ENCODE measurements at places on chromosomes 3 and 15.
A peak's percentile ranks its signal among the peaks of the same experiment; 100 is the strongest.

- DNase-seq = no peak
Measured at GRCh38 chr3:121803771-121804320, 31.0 kb downstream of the IQCB1 start.

DNA sequence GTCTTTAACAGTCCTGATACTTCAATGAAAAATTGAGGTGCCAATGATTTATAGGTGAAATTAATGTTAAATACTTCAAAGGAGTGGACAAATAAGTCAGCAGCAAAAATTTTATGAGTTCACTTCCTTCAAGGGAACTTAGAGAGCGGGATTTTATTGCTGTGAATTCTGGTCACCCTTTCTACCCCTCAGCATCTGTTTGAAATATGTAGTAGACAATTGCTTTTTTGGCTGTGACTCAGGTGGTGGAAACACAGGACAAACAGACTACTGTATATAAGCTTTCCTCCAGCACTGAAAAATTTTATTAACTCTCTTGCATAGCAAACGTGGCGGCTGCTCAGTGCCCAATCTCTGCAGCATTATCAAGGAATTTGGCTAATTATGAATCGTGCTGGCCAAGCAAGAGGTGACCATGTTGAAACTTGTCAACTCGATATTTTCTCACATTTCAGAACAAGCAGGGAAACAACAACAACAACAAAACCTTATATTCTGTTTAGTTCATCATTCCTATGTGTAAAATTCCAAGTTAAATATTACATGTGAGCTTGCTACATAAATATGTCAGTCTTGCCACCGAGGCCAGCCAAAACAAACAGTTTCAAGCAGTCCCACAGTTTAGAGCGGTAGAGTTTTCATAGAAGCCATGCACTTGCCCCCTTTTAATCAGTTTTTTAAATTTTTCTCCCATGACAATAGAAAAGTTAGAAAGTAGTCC is 420.2 kb downstream of the FOXP1 start:
- no peak for DNase-seq

DNA sequence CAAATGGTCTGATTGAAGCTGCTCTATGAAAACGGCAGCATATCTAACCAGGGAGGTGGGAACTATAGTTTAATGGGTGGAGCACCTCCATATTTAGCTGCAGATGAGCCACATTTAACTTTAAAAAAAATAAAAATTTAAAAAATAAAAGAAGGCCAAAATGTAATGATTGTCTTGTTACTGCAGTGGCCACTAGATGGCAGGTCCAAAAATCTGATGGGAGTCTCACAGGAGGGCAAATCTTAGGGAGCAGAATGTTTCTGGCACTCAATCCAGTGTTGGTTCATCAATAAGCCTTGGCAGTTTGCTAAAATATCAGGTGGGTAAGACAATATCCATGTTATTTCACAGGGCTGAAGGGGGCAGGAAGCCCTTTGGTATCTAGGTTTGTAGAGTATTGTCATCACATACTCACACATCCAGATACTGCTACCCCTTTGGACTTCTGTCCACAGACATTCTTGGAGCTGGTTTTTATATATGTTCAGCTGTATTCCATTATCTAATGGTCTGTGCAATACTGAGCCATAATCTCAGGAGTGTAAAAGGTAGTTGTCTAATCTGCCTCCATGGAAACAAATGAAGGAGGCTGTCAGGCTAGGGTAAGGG is 233.3 kb downstream of the TIGIT start:
- no peak for DNase-seq

DNA sequence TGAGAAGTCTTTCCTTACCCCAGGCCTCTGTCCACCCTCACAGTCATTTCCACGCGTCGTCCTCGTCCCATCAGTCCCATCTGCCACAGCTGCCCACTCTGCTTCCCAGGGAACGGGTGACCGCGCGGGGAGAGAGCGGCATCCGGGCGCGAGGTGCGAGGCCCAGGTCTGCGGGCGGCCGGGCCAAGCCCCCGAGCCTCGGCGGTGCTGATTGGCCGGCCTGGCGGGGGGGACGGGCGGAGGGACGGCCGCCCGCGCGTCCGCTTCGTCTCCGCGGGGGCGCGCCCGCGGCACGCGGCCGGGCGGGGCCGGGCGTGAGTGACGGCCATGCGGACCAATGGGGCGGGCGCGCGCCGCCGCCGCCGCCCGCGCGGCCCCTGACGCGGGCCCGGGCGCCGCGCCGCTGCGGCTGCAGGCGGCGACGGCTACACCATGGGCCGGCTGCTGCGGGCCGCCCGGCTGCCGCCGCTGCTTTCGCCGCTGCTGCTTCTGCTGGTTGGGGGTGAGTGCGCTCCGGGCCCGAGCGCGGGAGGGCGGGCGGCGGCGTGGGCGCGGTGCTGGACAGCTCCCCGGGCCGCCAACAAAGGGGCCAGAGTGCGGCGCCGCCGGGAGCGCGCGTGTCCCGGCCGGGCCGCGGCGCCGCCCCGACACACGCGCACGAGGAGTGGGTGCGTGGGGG is at the start of gene PODXL2:
Gene PODXL2, plus strand, starts transcription at position 398 of the 679 bp plus-strand sequence. Its CDS starts 35 bp downstream, at position 433.
- DNase-seq = peak; percentile 58

DNA sequence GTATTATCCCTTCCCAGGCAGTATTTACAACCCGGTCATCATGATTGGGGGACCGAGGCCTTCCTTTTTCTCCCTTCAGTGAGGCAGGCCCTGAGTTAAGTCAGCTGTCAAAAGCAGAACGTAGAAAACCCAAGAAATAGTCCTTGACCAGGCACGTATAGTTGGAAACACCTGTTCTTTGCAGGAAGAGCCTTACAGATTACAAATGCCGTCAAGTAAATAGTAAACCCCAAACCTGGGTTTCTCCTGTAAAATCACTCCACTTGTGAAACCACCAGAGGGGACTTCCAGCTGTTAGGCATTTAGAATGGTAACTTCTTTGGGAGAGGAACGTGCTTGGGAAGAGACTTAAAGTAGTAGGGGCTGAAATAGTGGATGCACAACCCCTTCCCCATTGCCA is 1.0 kb upstream of the BTBD1 start:
- no peak for DNase-seq

DNA sequence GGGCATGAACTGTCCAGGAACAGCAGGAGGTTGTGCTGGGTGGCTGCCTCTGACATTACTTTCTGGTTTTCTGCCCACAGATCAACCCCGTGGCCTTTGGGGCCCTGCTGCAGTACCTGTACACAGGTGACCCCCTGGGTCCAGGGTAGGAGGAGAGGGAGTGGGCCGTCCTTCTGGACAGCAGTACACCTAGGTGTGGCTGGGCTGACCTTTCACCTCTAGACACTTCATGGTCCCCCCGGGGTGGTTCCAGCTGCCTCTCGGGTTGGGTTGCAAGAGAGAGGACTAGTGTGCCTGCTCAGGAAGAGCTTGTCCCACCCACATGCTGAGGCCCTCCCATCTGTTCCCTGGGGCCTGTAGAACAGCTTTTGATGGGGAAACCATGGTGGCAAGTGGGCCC is 3.7 kb downstream of the ABTB1 start:
- DNase-seq = no peak

DNA sequence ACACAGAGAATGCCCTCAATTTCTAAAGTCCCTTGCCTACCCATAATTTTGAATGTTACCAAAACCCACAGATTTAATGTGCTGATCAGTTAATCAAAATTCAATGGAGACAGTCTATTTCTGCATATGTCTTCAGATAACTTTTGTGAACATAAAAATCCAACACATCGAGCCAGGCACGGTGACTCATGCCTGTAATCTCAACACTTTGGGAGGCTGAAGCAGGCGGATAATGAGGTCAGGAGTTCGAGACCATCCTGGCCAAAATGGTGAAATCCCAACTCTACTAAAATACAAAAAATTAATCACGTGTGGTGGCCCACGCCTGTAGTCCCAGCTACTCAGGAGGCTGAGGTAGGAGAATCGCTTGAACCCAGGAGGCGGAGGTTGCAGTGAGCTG is 49.3 kb downstream of the PEAK1 start:
- no peak for DNase-seq

DNA sequence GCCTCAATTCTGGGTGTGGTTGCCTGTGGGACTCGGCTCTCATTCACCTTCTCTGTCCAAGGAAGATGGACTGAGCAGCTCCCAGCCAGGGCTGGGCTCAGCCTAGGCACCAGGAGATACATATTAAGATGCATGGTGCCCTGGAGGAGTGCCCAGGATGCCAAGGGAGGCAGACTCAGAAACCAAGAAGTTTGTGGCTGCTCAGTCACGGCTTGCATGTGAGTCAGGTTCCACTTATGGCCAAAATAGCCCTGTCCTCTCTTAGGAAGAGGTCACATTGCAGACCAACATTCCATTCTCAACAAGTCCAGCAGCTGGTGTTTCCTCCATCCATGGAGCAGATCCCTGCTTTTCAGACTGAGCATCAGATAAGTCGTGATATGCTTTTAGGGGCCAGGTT is 21.8 kb downstream of the CDCP1 start:
- DNase-seq = no peak

- no peak for DNase-seq
Measured at GRCh38 chr3:25540273-25540672, 112.2 kb downstream of the RARB start.

- no peak for DNase-seq
Measured at GRCh38 chr15:48845123-48845522, 32.8 kb upstream of the EID1 start.

GRCh38 chr3:150184426-150185071 is 213.9 kb upstream of the PFN2 start:
- no peak for DNase-seq

DNA sequence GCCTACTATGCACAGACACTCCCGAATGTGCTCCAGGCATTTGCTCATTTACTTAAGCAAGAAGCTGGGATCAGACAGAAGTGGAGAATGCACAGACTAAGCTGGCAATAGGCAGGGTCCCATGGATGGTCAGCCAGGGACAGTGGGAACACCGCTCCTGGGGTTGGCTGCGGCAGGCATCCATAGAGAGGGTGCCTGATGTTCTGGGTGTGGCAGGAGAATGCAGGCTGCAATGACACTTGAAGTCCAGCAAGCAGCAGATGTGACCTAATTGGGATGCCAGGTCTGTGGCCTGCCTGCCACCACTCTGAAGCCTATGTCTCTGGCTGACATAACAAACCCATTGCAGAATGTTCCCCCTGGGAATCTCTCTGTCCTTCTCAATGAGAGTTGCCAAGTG is 40.2 kb upstream of the SLC6A11 start:
- no peak for DNase-seq

GRCh38 chr15:31393444-31394091 is 66.9 kb downstream of the KLF13 start:
- DNase-seq = no peak

- DNase-seq = no peak
Measured at GRCh38 chr15:35043373-35044095, 41.6 kb downstream of the NANOGP8 start.

GRCh38 chr15:68933001-68933400 is 2.7 kb downstream of the SPESP1 start:
- DNase-seq = no peak

DNA sequence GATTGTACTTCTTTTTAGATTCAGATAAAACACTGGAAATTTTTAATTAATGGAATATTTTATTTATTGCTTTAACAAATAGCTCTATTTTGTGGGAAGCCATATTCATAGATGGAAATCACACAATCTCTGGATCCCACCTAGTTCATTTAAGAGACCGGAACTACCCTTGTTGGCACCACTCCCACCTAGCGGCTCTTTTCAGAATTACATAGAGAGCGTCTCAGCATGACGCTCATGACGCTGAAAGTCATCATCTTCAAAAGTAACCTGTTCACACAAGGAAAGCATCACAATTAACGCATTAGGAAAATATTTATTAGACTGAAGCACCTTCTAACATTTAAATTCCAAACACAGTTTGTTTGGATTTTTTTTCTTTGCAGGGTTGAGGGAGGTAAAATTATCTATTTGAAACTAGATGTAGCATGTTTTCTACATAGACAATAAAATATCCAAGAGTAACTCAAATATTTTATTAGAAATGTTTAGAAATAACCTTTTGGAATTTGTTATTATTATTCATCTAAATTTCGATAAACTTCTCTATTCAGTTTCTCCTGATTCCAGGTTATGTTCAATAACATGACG is 214.9 kb upstream of the ARRDC4 start:
- no peak for DNase-seq

DNA sequence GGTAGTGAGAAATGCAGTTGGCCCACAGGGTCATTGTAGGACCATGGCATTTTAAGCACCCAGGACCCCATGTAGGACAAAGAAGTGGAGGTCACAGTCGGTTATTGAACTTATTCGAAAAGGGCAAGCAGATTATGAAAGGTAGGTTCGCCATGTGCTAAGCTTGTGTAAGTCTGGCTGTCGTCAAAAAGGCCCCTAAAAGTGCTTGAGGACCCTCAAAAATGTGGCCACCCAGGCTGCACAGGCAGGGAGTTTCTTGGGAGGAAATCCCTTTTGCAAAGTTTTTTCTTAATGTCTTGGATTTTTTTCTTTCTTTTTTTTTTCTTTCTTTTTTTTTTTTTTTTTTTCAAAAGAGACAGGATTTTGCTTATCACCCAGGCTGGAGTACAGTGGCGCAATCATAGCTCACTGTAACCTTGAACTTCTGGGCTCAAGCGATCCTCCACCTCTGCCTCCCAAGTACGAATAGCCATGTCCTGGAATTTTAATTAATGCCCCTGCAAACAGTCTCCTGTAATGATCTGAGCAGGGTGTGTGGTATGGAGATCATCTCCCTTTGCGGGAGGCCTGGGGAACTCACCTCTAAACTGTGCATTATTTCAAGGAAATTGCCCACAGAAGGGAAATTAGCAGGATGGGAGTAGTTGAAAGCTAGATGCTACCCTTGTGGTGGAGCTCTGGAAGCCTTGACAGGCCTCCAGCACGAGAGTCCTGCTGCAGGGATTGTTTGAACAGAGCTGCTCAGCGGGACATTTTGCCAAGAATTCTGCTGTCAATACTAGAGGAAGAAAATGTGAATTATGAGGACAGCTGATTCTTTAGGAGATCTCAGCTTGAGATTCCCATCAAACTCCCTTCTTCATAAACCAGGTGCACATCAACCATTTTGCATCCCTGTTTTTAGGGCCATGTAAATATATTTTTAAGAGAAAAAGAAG is 28.4 kb downstream of the THSD4 start:
- no peak for DNase-seq

- no peak for DNase-seq
Measured at GRCh38 chr15:101437209-101437608, 52.3 kb downstream of the PCSK6 start.

- DNase-seq = no peak
Measured at GRCh38 chr3:122892118-122892960, 97.5 kb downstream of the SLC49A4 start.

DNA sequence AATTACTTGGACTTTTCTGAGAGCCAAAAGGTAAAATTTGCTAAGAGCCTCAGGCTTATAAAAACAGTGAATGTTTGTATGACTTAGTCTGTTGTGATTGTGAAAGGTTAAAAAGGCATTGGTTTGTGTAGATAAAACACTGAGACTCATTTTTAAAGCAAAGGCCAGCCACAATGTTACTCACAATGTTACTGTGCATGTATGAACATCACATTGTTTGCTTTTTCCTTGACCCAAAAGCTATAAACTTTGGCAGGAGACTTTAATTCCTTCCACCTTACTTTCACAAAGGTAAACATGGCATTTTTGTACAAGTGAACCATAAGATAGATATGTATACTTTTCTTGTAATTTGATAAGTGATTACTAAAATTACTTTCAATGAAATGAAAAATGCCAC is 70.5 kb downstream of the NPAP1 start:
- no peak for DNase-seq

All from CD8-positive, alpha-beta T cell (primary cell).